ENCODE measurements at places on chromosomes 4 and X.

- no peak for DNase-seq
Observed at GRCh38 chrX:112687189-112687691, 7.5 kb upstream of the LHFPL1 start.

DNA sequence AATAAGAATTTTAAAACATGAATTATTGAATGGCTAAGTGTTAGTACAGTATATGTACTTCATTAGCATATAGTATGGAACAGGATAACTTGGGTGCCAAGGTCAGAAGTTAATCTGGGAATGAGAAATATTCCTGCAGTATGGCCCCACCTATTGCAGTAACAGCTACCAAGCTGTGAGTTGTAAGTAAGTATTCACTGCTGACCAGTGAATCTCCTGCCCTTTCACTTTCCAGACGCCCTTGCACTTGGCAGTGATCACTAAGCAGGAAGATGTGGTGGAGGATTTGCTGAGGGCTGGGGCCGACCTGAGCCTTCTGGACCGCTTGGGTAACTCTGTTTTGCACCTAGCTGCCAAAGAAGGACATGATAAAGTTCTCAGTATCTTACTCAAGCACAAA lies 105.1 kb downstream of the NFKB1 start:
- DNase-seq = no peak

- DNase-seq = no peak
Observed at GRCh38 chr4:6747294-6748051, 31.5 kb downstream of the BLOC1S4 start.

DNA sequence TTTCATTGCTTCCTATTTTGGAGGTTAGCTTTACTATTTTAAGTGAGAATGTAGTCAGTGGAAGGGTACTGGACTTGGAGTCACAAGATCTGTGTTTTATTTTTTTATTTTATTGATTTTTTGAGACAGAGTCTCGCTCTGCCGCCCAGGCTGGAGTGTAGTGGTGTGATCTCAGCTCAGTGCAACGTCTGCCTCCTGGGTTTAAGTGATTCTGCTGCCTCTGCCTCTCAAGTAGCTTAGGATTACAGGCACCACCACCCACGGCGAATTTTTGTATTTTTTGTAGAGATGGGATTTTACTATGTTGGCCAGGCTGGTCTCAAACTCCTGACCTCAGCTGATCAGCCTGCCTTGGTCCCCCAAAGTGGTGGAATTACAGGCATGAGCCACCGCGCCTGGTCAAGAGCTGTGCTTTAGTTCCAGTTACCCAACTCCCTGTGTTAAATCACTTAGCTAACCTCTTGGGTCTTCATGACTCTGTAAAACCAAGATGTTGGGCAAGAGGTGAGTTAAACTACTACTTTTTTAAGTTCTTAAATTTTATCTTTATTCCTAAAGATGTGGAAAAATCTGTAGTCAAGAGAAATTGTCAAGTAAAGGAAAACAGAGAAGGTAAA lies 11.2 kb downstream of the USP9X start:
- DNase-seq = no peak

- DNase-seq = no peak
Observed at GRCh38 chr4:189600718-189601435, 339.8 kb upstream of the FRG1 start.

GRCh38 chr4:791898-792625 lies 33.9 kb downstream of the CPLX1 start:
- peak; percentile 83 for DNase-seq

DNA sequence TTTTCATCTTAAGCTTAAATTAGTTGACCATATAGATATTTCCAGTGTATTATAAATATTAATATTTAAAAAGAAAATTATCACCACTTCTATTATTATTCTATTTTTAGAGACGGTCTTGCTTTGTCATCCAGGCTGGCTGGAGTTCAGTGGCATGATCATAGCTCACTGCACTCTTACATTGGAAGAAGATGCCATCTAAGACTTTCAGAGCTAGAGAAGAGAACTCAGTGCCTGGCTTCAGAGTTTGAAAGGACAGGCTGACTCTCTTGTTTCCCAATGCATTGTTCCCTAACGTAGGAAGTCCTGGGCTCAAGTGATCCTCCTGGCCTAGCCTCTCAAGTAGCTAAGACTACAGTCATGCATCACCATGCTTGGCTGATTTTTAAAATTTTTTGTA lies 75.9 kb downstream of the FIP1L1 start:
- no peak for DNase-seq

DNA sequence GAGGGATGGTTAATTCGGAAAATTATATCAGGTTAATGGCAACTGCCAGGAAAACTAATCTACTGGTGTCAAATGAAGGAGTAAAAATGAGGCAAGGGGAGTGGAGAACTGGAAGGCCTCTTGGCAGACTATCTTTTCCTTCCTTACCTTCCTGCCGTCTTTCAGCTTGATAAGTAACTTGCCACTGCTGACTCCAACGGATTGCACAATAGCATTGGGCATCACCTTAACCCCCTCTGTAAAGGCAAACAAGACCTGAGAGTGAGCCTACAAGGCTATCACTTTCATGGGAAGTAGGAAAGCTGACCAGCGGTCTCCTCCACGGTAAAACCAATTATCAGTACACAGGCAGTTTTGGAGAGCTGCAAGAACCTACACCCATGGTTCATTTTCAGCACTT lies 26.2 kb upstream of the ELF4 start:
- no peak for DNase-seq

- no peak for DNase-seq
Observed at GRCh38 chrX:96861661-96862060, 22.0 kb upstream of the RPA4 start.

DNA sequence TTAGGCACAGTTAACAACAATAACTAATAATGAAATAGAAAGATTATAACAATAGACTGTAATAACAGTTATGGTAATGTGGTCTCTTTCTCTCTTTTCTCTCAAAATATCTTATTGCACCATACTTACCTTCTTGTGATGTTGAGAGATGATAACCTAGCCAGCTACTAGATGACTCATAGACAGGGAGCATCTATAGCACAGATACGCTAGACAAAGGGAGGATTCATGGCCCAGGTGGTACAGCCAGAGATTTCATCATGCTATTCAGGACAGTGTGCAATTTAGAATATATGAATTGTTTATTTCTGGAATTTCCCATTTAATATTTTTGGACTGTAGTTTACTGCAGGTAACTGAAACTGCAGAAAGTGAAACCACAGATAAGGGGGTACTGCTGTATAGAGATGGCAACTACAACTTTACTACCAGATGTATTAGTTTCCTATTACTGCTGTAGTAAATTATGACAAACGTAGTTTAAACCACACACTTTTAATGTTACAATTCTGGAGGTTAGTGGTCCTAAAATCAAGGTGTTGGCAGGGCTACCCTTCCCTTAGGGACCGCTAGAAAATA lies 41.8 kb upstream of the MAGED1 start:
- DNase-seq = no peak

DNA sequence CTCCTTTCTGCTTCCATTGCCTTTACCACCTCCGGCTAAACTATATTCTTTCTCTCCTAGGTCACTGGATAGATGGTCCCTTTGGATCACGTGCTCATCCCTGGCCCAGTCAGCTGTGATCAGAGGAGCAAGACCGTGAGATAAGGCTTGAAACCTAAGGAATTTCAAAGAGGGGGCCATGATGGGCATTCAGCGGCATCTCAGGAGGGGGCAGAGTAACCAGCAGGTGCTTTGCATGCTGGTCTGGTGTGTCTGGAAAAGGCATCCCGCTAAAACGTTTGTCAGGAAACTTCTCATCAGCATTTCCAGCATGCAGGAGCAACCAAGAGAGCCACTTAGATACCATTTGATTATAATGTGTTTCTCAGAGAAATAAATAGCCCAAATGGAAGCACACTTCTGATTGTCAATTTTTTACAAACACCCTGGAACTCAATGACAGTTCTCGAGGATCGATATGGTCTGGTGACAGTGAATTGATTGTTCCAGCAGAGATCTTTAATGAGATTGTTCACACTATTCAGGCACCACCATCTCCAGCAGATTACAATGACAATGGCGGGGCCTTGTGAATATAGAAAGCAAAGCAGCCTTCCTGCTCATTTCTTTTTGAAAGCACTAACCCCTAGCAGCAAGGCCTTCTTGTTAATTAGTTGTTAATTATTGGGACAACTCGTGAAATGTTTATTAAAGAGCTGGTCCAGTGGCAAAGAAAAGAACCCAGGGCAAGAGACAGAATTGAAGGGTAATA lies 327.1 kb downstream of the PTTG2 start:
- no peak for DNase-seq

Measured in activated effector memory CD4-positive, alpha-beta T cell treated with anti-CD3 and anti-CD28 coated beads, Interleukin-2, amount 50 U/mL, for 16 hours (primary cell).